ENCODE measurements at places on chromosomes 6 and 20.

DNA sequence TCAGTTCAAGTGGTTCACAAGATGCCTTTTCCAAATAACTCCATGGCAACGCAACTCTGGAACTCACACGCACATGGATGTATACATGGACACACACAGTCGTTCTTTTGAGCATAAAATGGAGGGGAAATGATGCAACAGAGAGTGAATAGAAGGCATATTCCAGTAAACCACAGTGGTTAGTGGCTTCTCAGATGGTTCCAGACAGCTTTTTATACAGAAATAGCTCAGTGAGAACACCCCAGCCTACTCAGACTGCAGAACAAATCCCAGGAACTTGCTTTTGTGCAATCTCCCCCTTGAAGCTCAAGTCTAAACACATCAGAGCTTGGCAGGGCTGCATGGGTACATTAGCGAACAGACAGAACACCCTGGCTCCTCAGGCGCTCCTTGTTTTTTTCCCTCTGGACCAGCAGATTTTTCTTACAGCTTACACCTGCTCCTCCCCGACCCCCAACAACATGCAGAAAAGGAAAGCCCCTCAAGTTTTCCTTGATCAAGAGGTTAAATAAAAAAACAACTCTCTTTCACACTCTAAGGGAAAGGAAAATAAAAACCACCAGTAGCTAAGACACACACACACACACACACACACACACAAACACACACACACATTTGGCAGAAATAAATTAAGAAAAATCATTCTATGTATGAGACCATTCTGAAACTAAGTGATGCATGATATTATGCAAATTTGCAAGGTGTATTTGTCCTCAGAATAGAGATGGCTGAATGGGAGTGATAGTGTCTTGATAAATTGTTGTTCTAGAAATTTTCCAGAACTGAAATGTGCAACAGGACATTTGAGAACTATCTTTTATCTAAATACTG, 51.2 kb upstream of the RANBP9 start:
- DNase-seq, result peak; percentile 98

DNA sequence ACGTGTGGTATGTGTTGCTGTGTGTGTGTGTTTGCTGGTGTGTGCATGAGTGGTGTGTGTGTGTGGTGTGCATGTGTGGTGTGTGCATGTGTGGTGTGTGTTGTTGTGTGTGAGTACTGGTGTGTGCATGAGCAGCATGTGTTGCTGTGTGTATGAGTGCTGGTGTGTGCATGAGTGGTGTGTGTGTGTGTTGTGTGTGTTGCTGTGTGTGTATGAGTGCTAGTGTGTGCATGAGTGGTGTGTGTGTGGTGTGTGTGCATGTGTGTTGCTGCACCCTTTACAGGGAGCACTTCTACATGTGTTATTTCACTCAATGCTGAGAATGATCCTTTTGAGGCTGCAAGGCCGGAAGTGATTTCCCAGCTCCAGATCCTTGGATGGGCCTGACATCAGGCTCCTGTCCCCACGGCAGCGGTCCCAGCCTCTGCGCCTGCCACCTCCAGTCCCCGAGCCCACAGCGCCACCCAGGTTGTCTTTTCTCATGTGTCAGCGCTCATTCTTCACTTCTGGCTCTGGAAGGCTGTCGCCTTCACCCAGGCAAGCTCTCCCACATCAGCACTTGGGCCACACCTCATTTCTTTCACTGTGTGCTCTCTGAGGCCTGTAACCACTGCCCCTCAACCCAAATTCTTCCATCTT, 2.6 kb downstream of the NPEPL1 start:
- DNase-seq, result no peak

DNA sequence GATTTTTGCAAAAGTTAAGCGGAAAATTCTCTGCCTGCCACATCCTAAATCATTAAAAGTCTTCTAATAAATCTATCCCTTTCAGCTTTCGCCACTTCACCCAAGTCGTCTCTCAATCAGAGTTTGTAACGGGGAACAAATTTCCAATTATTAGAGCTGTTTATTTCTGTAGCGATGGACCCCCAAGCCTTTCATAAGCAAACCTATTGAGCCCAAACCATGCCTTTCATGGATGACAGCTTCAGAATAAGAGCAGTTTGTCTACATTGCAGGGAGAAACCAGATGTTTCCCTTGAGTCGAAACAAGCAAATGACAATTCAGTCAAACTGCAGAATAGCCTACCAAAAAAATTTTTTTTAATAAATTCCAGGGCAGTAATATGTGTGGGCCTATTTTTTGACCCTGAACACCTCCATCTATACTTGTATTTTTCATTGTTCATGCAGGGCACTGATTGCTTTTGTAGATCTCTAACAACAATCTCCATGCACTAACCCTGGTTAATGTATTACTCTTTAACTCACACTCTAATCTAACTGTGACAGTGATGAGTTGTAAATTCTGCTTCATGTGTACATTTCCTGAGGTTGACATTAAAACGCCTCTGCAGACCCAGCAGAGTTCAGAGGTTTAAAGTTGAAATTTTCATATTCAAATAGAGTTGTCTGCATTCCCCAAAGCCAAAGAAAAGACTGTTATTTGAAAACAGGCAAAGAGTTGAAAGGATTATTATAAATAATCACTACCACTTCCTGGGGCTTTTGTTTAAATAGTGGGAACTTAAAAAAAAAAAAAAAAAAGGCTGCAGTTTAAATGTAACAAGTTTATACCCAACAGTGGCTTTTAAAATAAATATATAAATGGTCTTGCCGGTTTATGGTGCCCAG, 64.5 kb downstream of the ATP9A start:
- DNase-seq, result no peak

- DNase-seq, result no peak
Observed at GRCh38 chr20:4997222-4997621, 4.1 kb downstream of the SLC23A2 start.

DNA sequence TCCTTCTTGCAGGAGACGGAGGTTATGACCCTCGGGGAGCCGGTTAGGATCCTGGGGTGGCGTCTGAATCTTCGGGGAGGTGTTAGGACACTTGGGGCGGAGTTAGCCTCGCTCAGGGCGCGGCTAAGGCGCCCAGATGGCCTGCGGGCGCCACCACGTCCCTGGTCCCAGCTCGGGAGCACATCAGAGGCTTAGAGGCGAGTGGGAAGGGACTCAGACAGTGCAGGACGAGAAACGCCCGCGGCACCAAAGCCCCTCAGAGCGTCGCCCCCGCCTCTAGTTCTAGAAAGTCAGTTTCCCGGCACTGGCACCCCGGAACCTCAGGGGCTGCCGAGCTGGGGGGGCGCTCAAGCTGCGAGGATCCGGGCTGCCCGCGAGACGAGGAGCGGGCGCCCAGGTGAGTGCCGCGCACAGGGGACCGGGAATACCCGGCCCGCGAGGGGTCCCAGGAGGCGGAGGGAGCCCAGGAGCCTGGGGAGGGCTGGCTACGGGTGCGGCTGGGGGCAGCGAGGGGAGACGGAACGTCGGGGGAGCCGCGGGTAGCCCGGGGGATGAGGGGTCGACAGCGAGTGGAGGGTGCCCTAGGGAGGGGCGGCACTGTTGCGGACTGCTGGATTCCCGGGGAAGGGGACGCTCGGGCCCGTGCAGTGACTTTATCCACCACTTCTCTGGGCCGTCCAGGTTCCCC, at the start of gene HCK:
HCK (plus strand) TSS at position 153 of the 688 bp plus-strand sequence.
- DNase-seq, result no peak

GRCh38 chr20:23121751-23122320, 35.7 kb upstream of the CD93 start:
- DNase-seq, result no peak

GRCh38 chr6:81834141-81834681, 81.7 kb upstream of the TENT5A start:
- DNase-seq, result no peak

GRCh38 chr20:1657556-1658334, at the start of gene SIRPG:
Gene SIRPG, minus strand, starts transcription at chr20:1657779. Its CDS starts 65 bp downstream, at chr20:1657714.
- peak; percentile 92 for DNase-seq

DNA sequence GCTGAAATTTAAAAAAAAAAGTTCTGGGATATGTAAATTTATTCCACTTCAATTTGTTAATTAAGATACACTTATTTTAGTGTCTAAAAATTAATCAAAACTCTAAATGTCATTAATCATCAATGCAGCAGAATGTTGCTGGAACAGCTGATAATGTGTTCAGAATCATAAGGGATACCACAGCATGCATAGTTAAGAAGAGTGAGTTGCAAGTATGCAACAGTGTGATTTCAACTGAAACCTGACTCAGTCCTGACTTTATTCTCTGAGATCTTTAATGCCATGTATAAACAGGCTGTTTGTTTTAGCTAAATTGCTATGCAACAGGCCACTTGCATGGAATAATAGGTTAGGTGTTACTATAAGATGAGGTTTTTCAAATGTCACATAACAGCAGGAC, 1.4 kb downstream of the GRIK2 start:
- no peak for DNase-seq

DNA sequence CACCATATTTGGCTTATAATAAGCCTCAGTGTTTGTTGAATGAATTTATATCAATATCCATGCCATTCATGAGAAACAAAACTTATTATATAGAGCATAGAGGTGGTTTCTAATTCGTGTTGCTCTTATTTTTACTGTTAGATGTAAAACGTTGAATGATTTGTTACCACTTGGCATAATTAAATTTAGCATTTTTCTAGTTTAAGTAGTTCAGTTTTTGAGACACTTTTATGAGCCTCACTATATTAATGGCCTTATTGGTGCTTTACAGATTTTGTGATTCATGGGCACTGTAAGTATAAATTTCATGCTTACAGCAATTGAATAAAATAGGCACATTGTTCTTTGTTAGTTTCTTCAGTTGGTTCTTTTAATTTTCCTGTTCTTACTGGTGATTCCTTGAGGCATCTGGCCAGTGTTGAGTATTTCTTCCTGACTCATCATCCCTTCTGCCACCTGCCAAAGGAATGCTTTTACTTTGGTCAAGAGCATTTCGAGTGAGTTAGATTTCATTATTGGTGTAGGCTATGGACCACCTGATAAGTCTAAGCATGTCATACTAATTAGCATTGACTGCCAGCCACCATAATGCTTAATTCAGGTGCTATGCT, 34.8 kb downstream of the CDKAL1 start:
- DNase-seq, result no peak

GRCh38 chr20:5539691-5540090, 210.5 kb upstream of the SHLD1 start:
- no peak for DNase-seq

DNA sequence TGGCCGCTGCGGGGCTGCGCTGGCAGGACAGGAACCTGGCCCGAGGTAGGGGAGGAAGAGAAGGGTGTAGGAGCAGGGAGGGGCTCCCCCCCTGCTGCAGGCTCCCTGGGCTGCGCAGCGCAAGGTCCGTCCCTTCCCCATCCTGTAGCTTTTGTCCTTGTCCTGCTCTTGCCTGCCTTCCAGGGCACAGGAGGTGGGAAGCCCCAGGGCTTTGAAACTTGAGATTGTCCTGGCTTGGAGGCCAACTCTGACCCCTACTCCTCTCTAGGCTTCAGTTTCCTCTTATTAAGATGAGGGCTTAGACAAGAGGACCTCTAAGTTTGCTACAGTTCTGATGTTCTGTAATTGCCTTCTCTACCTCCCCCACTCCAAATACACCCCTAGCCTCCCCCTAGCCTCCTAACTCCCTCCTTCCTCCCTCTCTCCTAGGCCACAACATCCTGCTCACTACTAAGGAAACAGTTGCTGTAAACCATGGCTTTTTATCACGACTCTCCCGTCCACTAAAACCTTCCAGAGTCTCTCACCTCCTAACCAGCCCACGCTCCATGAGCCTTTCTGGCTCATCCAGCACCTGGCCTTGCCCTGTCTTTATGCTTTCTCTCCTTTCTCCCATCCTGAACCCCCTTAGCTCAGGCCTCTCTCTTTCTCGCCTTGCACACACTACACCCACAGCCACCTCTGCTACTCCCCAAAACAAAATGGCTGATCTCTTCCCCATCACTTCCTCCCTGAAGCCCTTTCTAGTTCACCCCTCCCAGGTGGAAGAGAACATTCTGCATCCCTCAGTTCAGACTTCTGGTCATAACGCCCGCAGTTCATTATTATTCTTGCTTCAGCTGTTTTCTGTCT, 10.2 kb downstream of the UNC5CL start:
- DNase-seq, result peak; percentile 67

GRCh38 chr6:95083506-95083905, 493.8 kb upstream of the MANEA start:
- DNase-seq, result no peak

DNA sequence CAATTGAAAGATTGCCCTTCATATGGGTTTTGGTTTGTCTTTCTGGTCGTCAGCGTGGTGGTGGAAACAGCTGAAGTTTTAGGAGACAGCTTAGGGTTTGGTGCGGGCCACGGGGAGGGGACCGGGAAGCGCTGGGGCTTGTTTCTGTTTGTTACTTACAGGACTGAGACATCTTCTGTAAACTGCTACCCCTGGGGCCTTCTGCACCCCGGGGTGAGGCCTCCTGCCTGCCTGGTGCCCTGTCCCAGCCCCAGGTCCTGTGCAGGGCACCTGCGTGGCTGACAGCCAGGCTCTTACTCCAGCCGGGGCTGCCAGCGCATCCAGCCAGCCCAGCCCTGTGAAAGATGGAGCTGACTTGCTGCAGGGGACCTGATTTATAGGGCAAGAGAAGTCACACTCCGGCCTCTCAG, 22.8 kb downstream of the NPEPL1 start:
- no peak for DNase-seq

DNA sequence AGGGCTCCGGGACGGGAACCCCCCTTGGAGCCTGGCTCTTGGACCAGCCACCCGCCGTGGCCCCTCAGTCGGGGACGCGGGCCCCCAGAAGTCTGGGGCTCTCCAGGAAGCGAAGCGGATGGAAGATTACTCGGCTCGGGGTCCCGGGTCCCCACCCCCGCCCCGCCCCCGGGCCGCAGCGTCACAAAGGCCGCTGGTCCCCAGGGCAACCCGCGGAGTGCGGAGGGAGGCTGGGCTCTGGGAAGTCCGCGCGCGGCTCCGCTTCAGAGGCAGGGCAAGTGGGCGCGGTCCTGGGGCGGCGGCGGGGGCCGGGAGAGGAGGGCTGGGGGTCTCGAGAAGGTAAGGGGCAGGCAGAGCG, at the start of gene FNDC11:
FNDC11 (plus strand) TSS at position 227 of the 358 bp plus-strand sequence. CDS start 1,505 bp downstream, outside the sequence.
- no peak for DNase-seq

- no peak for DNase-seq
Observed at GRCh38 chr6:41153451-41153850, 696 bp downstream of the TREML1 start.

- DNase-seq, result no peak
Observed at GRCh38 chr6:6861351-6861894, 246.3 kb upstream of the RREB1 start.

GRCh38 chr6:109318328-109318876, 63.9 kb downstream of the CD164 start:
- DNase-seq, result peak; percentile 70

GRCh38 chr20:7389216-7389615, 551.0 kb downstream of the HAO1 start:
- no peak for DNase-seq

GRCh38 chr6:5084360-5084780, 771 bp upstream of the PPP1R3G start:
- DNase-seq, result no peak

DNA sequence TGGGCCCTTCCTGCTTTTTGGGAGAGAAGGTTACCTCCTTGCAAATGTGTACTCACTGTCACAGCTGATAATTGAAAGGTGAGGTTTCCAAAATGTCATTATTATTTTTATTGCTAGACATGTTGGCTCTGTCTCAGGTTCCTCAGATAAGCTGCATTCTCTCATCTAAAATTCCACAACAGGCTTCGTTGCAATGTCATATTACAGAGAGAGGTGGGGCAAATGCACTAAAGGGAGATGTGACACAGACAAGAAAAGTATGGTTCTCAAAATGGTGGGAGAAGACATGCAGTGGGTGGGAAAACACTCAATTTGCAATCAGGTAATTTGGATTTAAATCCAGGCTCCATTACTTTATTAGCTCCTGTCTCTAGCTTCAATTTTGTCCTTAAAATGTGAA, 256.4 kb upstream of the POU3F2 start:
- no peak for DNase-seq
